ENCODE measurements at places on chromosomes 1 and 21. TPM values are rescaled to one million over a fixed set of nuclear protein-coding genes. Genes with fewer than 3 reads are reported as not detected.

The DFFA gene
- polyA plus RNA-seq, result 47.5 TPM

The PRAMEF10 gene
- not detected for polyA plus RNA-seq

The HEYL gene
- 1.0 TPM for polyA plus RNA-seq

The LCE3E gene
- polyA plus RNA-seq, result not detected

The SELP gene
- not detected for polyA plus RNA-seq

The ADGRB2 gene
- 95.0 TPM for polyA plus RNA-seq

- peaks cover 21% of the 10 kb centered on the region for H3K4me1 ChIP-seq
- no peaks in the 10 kb centered on the region for H3K27me3 ChIP-seq
- peaks cover 3% of the 10 kb centered on the region for H3K36me3 ChIP-seq
- H3K27ac ChIP-seq, result peak overlapping the region; percentile 58
- DNase-seq, result no peak
- no peak overlapping the region for H3K4me3 ChIP-seq
Measured at GRCh38 chr1:11752359-11753088, 9.5 kb upstream of the C1orf167 start.

GRCh38 chr1:58780836-58781452 is 2.9 kb downstream of the JUN start:
- H3K4me1 ChIP-seq, result peaks cover 5% of the 10 kb centered on the region
- peak; percentile 45 for DNase-seq
- H3K36me3 ChIP-seq, result no peaks in the 10 kb centered on the region

DNA sequence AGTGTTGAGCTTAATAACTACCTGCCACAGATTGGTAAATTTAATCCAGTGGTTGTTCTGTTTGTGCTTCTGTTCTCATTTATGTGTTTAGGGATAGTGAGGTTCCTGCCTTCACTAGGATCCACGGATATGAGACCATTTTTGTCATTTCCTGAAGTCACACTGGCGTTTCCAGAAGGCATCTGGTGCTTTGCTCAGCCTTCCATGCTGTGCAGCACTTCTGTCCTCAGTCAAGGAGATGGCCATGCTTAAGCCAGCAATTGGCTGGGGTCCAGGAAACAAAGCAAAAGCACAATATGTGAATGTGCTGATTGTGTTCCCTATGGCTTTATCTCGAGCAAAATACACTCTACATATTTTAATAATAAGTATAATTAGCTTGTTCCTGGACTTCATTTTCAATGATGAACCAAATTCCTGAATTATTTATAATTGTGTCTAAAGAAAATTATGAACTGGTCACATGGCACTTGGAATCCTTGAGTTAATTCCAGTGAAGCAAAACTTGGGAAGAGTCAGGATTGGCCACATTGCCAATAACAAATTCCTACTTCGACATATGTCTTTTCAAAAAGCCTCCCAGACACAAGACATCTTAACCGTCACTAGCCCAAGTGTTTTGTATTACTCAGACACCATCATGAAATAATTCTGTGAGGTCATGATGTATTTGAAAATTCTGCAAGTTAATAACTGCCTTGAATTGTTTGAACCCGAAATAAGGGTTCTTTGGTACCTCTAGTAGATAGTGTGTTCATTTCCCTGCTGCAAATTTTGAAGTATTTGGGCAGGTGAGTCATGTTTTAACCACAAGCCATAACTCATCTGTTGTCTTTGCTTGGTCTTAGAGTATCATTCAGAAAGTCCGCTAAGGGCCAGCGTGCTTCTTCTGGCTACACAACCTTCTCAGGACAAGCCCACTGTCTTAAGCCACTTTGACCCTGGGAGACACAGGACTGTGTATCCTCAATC is 412.4 kb downstream of the DISC1 start:
- no peak overlapping the region for H3K4me3 ChIP-seq
- no peaks in the 10 kb centered on the region for H3K36me3 ChIP-seq
- DNase-seq, result peak; percentile 35
- no peaks in the 10 kb centered on the region for H3K27me3 ChIP-seq

- no peak overlapping the region for H3K27ac ChIP-seq
- H3K27me3 ChIP-seq, result no peaks in the 10 kb centered on the region
- no peak overlapping the region for H3K4me3 ChIP-seq
- no peaks in the 10 kb centered on the region for H3K4me1 ChIP-seq
Measured at GRCh38 chr1:52216907-52217458, 75.1 kb downstream of the ZFYVE9 start.

- no peaks in the 10 kb centered on the region for H3K36me3 ChIP-seq
- no peak overlapping the region for H3K4me3 ChIP-seq
- no peaks in the 10 kb centered on the region for H3K27me3 ChIP-seq
- DNase-seq, result no peak
- H3K4me1 ChIP-seq, result no peaks in the 10 kb centered on the region
Measured at GRCh38 chr1:184930645-184931044, 43.7 kb downstream of the NIBAN1 start.

- H3K27me3 ChIP-seq, result no peaks in the 10 kb centered on the region
- no peaks in the 10 kb centered on the region for H3K36me3 ChIP-seq
- no peak for DNase-seq
- H3K4me3 ChIP-seq, result no peak overlapping the region
Measured at GRCh38 chr1:17451731-17452130, 12.3 kb upstream of the RCC2 start.

DNA sequence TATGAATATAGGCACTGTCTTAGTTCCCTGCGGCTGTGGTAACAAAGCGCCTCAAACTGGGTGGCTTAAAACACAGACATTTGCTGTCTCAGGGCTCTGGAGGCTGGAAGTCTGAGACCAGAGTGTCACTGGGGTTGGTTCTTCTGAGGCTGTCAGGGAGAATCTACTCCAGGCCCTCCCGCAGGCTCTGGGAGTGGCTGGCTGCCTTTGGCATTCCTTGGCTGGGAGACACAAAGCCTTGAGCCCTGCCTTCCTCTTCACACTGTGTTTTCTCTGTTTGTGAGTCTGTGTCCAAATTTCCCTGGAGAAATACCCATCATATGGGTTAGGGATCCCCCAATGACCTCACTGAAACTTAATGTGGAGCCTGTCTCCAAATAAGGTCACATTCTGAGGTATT is 38.5 kb downstream of the B3GALT5 start:
- H3K27ac ChIP-seq, result no peak overlapping the region
- no peak overlapping the region for H3K4me3 ChIP-seq
- no peaks in the 10 kb centered on the region for H3K4me1 ChIP-seq
- no peaks in the 10 kb centered on the region for H3K36me3 ChIP-seq
- no peaks in the 10 kb centered on the region for H3K27me3 ChIP-seq

- H3K4me1 ChIP-seq, result peaks cover 4% of the 10 kb centered on the region
- no peak overlapping the region for H3K27ac ChIP-seq
- no peaks in the 10 kb centered on the region for H3K36me3 ChIP-seq
- peak; percentile 27 for DNase-seq
Measured at GRCh38 chr1:51231120-51231519, 5.0 kb upstream of the RNF11 start.

DNA sequence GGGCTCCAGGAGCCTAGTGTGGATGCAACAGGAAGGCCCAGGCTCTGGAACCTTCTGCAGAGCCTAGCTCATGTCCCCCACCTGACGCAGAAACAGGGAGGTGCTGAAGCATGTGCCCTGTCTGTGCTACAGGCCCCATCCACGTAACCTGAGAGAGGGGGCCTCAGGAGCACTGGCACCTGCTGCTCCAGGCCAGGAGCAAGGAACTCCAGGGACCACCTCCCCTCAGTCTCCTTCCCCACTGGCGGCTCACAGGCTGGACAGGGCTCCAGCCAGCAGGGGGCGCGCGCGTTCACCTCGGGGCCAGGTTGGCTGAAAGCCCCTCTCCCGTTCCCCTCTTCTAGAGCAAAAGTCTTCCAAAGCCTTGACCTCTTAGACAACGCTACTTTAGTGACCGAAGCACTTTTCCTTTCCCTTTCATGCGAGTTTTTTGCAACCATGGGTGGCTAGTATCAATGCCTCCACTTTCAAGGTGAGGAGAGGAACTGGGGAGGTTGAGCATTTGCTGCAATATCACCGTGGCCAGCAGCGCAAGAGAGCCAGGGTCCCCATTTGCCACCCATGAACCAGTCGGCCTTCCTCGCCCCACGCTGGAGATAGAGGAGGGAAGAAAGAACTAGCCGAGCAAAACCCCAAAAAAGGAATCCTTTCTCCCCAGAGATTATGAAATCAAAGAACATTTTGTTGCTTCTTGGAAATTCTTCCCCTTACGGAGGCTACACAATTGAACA is 52.4 kb upstream of the GPR157 start:
- no peaks in the 10 kb centered on the region for H3K36me3 ChIP-seq
- no peaks in the 10 kb centered on the region for H3K4me1 ChIP-seq
- peak overlapping the region; percentile 42 for H3K4me3 ChIP-seq
- H3K27me3 ChIP-seq, result peaks cover 28% of the 10 kb centered on the region

DNA sequence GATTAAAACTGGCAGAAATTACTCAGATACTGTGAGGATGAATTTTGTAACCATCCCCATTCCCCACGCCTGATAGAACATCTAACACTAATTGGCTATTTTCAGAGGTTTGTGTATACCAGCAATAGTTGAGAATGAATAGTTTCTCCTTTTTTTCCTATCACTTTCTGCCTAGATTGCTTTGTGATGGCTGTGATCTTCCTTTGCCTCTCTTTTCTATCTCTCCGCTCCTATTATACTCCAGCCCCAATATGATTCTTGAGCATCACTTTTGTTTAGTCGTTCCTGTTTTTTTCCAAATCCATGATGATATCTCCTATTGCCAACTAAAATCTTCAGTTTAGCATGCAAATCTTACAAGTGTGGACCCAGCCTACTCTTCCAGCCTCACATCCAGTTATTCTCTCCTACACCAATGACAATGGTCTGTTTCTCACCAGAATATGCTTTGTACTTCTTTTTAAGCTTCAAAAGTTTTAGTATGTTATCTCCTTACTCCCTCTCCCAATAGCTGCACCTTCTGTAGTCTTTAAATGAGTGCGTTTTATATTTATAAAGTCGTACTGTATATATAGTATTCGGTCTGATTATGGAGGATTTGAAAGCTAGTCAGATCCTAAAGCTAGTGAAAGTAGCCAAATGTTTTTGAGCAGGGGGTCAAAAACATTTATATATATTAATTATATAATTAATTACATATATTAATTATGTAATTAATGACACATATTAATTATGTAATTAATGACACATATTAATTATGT is 25.2 kb downstream of the MAGI3 start:
- DNase-seq, result no peak
- H3K4me1 ChIP-seq, result no peaks in the 10 kb centered on the region
- H3K27me3 ChIP-seq, result no peaks in the 10 kb centered on the region
- no peak overlapping the region for H3K27ac ChIP-seq
- no peaks in the 10 kb centered on the region for H3K36me3 ChIP-seq
- H3K4me3 ChIP-seq, result no peak overlapping the region

DNA sequence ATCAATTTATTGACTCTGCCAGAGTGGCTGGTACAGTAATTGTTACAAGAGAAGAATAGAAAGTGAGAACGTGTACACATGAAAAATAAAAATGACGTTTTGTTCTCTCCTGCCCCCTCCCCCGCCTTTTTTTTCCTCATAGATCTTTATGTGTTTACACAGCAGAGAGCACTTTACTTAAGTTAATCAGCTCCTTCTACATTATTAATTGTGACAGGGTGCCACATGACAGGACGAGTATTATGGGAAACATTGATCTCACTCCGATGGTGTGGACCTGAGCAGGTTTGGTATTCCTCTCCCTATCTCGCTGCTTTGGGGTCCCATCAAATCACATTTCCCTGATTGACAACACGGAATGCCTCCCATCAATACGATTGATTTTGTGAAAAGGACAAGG is 285.7 kb downstream of the TM2D1 start:
- H3K4me1 ChIP-seq, result peaks cover 5% of the 10 kb centered on the region
- H3K4me3 ChIP-seq, result no peak overlapping the region
- H3K36me3 ChIP-seq, result no peaks in the 10 kb centered on the region

DNA sequence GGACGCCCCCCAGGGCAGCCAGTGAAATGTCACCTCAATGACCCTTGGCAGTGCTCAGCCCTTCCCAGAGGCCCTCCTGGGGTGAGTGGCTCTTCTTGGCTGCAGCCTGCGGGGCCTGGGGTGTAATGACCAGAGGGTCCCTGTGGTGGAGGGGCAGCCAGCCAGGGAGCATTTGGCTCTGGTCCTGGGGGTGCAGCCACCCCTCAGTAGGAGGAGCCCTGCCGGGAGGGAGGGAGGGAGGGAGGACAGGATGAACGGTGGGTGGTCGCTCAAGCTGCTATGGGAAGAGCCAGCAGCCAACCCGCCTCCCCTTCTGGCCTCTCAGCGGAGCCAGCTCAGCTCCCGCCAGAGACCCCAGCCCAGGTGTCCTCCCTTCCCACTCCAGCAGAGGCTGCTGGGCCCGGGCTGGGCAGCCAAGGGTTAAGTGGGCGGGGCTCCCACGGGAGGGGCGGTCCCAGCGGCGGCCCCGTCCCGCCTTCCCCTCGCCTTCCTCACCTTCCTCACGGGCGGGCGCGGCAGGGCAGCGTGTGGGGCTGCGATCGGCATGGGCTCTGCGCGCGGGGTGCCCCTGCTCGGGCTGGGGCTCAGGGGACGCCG is 9.0 kb upstream of the PLCH2 start:
- no peak for DNase-seq
- peaks cover 5% of the 10 kb centered on the region for H3K4me1 ChIP-seq
- H3K4me3 ChIP-seq, result no peak overlapping the region
- peaks cover 5% of the 10 kb centered on the region for H3K27me3 ChIP-seq

- H3K4me3 ChIP-seq, result no peak overlapping the region
- no peak for DNase-seq
- no peaks in the 10 kb centered on the region for H3K36me3 ChIP-seq
- H3K27ac ChIP-seq, result no peak overlapping the region
- no peaks in the 10 kb centered on the region for H3K27me3 ChIP-seq
Measured at GRCh38 chr21:42303443-42303842, 11.8 kb downstream of the TFF3 start.

GRCh38 chr1:94274561-94274960 is 37.2 kb upstream of the ARHGAP29 start:
- no peak overlapping the region for H3K4me3 ChIP-seq
- H3K27me3 ChIP-seq, result no peaks in the 10 kb centered on the region
- H3K4me1 ChIP-seq, result no peaks in the 10 kb centered on the region
- no peak for DNase-seq
- no peak overlapping the region for H3K27ac ChIP-seq

- no peak for DNase-seq
- H3K36me3 ChIP-seq, result no peaks in the 10 kb centered on the region
- no peak overlapping the region for H3K27ac ChIP-seq
- H3K27me3 ChIP-seq, result no peaks in the 10 kb centered on the region
Measured at GRCh38 chr1:35259561-35259960, 8.9 kb upstream of the ZMYM4 start.

- H3K36me3 ChIP-seq, result no peaks in the 10 kb centered on the region
- no peaks in the 10 kb centered on the region for H3K4me1 ChIP-seq
- H3K4me3 ChIP-seq, result no peak overlapping the region
- no peak overlapping the region for H3K27ac ChIP-seq
- H3K27me3 ChIP-seq, result no peaks in the 10 kb centered on the region
- DNase-seq, result no peak
Measured at GRCh38 chr1:51600529-51600928, 16.4 kb upstream of the OSBPL9 start.

DNA sequence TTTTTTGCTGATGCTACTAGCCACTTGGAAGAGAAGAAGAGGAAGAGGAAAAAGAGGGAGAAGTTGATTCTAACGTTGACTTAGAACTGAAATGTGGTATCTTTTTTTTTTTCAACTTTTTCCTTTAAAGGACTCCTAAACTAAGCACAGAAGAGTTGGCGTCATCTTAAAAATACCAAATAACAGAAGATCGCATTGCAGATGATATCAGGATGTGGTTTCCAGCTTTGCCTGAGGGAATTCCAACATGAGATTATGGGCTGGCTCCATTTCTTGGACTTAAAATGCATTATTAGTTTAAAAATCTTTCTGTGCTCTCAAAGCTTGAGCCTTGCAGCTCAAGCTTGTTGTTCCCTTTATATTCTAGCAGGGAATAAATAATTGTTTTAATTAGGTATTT is 29.8 kb downstream of the WDR3 start:
- no peak overlapping the region for H3K27ac ChIP-seq
- H3K4me1 ChIP-seq, result no peaks in the 10 kb centered on the region
- no peak for DNase-seq
- peaks cover 41% of the 10 kb centered on the region for H3K36me3 ChIP-seq
- H3K27me3 ChIP-seq, result no peaks in the 10 kb centered on the region
- H3K4me3 ChIP-seq, result no peak overlapping the region

All from cardiac muscle cell (in vitro differentiated cells and primary cell).